T follicular helper cell (primary cell): ENCODE measurements at places on chromosomes 4 and X.

DNA sequence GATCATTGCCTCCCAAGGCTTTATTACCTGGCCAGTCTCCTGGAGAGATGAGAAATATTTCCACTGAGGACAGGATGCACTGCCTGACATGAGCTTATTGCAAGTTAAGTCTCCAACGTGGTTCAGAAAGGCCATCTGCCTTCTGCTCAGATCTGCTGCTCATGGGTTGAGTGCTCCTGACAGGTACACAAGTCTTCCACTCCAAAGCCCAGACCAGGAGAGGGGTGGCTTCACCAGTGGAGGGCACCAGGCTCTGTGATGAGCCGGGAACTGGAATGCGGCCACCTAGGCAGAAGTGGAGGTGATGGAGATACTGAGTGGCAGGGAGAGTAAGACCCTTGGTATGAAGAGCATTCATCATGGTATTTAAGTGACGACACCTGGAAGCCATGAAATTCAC lies 79.5 kb upstream of the IRF2 start:
- DNase-seq: no peak

DNA sequence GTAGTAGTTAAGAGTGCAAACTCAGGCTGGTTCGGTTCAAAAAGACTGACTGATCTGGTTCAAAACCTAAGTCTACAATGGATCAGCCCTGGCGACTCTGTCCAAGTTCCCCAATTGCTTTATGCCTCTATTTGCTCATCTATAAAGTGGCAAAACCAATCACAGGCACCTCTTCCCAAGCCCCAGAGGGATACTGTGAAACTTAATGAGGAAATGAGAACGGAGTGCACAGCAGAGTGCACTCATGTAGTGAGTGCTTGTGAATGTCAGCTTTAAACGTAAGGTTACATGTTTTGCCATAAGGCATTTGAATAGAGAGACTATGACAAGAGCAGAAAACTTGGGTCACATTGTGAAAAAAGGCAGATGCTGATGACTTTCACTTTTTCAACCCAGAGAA lies 199.7 kb upstream of the KLF3 start:
- no peak for DNase-seq

DNA sequence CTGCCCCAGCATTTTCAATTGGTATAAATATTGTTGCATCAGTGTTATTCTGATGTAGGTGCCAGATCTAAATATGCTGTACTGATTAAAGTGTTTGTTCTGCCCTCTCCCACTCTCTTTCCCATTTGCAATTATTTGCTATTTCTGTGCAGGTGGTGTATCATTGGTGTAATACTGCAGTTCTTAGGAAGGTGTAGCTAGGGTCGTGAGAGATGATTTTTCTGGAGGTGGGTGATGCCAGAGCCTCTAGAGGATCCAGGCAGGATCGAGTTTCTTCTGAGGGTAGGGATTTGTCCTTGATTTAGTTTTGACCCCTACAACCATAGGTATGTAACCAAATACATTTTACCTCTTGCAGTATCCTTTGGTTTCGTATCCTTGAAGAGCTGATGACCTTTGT lies 1.9 kb downstream of the SMAD1 start:
- DNase-seq: no peak

- no peak for DNase-seq
Measured at GRCh38 chr4:53818104-53818503, 226.8 kb upstream of the LNX1 start.

DNA sequence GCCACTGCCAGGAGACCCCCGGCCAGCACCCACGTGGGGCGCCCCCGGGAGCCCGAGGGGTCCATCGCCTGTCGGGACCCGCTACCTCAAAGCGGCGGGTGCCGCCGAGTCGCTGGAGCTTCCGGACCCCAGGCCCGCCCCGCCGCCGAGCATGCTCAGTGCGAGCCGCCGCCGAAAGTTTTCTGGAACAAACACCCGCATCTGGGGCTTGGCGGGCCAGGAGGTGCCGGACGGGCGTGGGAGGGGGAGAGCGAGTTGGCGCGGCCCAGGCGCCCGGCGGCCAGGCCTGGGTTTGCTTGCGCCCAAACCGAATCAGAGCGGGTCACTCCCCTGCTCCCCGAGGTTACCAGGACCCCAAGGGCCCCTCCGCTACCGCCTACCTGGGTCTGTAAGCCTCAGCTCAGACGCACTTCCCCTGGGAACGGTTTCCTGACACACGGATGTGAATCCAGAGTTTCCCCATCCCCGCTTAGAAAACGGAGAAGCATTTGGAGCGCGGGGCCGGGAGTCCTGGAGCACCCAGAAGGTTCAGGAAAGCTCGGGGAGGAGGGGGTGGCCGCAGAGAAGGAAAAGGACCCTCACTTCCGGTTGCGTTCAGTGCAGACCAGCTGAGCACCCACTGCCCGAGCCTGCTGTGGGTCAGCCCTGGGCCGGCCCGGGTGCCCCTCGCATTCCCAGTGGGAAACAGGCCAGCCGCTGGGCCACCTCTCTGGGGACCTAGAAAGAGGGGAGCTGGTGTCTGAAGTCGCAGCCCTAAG lies at the start of gene EVC2:
TSS of gene EVC2 (minus strand) at position 111 of the 758 bp plus-strand sequence. CDS start at position 65, 46 bp downstream.
- no peak for DNase-seq

DNA sequence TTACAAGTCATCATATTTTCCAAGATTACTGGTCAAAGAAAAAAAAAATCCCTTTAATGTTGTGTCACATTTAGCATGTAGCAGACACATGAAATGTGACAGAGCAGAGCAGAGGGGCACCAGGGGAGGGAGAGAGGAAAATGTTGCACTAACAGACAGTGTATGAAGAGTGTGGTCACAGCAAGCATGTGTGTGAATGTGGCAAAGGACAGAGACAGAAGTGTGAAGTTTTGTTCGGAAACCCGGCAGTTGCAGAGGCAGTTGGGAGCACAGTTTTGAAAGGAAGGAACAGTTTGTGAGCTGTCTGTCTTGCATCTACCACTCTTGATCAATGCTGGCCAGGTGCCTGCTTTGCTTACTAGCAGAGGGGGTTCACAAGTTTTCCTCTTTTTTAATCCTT lies 83.9 kb upstream of the MAP3K15 start:
- DNase-seq: no peak

DNA sequence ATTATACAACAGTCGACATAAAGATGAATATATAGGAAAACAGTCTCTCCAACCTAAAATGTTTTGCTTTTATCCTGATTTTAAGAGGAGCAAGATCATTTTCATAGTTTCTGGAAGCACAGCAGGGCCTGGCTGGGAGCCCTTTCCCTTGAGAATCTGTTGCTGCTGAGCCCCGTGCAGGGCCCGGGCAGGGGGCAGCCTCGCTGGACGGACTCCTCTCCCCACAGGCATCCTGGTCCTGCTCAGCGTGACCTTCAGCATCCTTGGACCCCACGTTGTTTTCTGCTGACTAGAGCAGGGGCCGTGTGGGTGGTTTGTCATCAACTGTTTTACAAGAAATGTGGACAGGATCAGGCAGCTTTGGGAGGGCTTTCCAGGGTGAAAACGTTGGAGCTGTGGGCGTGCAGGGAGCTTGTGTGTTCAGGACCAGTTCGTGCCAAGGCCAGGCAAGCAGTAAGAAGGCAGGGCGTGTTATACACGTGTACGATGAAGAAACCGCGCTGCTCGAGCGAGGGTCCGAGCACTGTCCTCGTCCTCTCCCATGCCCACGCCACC lies 25.0 kb downstream of the CPZ start:
- no peak for DNase-seq

- no peak for DNase-seq
Measured at GRCh38 chr4:57492251-57492878, 382.2 kb upstream of the IGFBP7 start.

- DNase-seq: no peak
Measured at GRCh38 chrX:21606002-21606401, 52.1 kb downstream of the KLHL34 start.

DNA sequence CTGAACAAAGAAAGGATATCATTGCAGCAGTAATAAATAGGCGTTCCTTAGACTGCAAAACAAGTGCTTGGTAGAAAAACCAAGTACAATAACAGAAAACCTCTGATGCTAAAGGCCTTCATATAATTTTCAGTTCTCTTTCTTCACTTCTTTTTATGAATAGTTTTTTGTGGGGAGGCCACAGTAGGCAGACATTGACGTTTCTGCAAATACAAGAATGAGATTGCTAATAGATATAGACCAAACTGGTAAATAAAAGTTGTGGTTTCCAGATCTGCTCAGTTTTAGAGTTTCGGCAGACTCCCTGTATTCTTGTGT lies 57.0 kb upstream of the RAP1GDS1 start:
- no peak for DNase-seq

GRCh38 chrX:18252644-18253359 lies 32.1 kb upstream of the BEND2 start:
- DNase-seq: no peak

DNA sequence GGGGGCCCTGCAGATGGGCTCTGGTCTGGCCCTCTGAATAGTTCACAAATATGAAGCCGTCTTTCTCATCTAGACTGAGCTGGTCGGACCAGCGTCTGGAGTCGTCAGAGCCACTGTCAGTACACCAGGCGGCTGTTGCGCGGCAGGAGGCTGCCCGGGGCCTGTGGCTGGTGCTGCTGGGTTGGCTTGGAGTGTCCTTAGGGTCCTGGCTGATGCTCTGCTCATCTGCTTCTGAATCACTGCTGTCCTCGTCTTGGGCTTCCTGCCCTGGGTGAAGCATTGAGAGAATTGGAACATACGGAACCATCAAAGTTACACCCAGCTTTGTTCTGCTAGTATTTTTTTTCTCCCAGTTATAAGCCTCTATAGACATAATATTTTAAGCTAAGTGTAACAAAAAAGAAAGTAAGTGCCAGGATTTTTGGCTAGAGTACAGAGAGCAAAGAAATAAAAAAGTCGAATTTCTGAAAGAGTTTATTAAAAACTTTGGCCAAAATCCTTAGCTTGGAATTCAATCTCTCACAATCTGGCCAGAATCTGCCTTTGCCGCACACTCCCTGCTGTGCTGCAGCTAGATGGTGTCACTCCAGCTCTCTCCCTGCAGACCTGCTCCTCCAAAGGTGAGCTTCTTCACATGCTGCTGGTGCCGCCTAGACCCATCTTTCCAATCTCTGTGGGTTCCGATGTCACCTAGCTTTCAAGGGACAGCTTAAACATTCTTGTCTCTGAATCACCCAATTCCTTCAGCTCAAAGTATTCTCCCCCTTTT lies 96.2 kb downstream of the CDS1 start:
- DNase-seq: no peak
